ENCODE measurements at places on chromosomes 12 and 14.

DNA sequence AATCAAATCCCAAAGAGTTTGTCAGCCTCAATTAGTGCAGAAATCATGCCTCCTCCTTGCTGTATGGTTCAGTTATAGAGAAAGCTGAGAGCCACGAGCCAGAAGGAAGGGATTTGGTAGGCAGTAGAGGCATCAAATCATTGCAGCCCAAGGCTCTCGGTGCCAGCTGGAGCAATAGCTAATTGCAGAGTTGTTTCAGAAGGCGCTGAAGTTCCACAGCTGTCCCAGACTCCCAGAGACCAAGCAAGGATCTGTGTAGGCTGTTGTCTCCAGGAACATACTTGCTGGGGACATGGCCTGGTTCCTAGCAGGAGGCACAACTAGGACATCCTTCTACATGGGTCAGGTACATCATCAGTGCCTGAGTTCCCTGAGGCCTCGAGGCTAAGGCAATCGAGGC lies 80.4 kb upstream of the WSCD2 start:
- DNase-seq = no peak

- DNase-seq = no peak
Observed at GRCh38 chr14:99203080-99203479, 68.9 kb downstream of the BCL11B start.

- peak; percentile 59 for DNase-seq
Observed at GRCh38 chr14:65824285-65824977, 411.9 kb downstream of the FUT8 start.

- no peak for DNase-seq
Observed at GRCh38 chr12:127980585-127980984, 286.4 kb upstream of the TMEM132C start.

GRCh38 chr14:89027097-89027740 lies 202.8 kb downstream of the TTC8 start:
- DNase-seq = peak; percentile 42

- no peak for DNase-seq
Observed at GRCh38 chr12:62785941-62786559, 148.9 kb downstream of the PPM1H start.

DNA sequence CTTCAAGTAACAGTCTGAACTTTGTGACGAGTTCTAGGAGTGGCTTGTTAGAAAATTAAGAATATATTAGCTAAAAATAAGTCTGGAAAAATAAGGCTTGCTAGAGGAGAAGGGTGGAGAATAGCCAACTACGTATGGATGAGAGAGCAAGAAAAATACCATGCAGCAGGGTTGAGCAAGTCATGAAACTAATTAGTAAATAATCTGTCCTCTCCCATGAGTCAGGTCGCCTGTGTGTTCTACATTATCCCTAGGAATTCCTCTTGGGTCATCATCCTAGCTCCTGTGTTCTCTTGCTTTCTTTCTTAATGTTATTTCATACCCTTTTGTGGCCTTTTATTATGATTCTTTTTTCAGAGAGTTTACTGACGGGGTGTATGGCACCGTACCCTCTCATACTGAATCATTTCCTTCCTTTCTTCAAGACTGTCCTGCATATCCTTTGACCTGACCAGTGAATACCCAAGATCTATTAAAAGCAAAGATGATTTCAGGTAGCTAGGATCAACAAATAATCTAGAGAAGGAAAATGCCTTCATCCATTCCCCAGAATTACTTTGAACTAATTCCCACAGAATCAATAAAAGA lies 177.2 kb upstream of the NPAS3 start:
- DNase-seq = no peak

DNA sequence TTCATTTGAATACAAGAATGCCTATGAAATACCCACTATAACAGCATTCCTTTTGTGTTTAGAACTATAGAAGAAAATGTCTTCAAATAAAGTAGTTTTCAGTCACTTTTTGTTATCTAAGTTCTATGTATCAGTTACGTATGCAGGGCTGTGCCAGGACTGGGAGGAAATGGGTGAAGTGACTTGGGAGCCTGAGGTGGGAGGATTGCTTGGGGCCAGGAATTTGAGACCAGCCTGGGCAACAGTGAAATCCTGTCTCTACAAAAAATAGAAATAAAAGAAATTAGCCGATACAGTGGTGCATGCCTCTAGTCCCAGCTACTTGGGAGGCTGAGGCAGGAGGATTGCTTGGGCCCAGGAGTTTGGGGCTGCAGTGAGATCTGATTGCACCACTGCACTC lies 22.9 kb upstream of the MANSC4 start:
- DNase-seq = no peak

DNA sequence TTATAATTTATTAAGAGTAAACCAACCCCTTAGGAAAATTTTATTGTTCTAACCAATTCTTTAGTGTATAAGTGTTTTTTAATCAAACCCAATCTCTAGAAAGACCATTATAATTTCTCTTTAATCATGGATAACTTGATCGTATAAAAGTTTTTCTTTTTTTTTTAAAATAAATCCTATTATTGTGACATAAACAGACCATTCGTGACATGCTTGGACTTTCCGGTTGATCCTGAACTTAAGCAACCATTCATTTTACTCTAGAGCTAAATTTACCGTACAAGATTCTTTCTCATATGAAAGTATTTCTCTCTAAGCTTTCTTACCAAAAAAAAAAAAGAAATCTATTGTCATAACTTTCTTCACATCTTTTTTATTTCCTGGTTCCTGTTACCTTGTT lies 32.6 kb upstream of the SLC38A4 start:
- no peak for DNase-seq

DNA sequence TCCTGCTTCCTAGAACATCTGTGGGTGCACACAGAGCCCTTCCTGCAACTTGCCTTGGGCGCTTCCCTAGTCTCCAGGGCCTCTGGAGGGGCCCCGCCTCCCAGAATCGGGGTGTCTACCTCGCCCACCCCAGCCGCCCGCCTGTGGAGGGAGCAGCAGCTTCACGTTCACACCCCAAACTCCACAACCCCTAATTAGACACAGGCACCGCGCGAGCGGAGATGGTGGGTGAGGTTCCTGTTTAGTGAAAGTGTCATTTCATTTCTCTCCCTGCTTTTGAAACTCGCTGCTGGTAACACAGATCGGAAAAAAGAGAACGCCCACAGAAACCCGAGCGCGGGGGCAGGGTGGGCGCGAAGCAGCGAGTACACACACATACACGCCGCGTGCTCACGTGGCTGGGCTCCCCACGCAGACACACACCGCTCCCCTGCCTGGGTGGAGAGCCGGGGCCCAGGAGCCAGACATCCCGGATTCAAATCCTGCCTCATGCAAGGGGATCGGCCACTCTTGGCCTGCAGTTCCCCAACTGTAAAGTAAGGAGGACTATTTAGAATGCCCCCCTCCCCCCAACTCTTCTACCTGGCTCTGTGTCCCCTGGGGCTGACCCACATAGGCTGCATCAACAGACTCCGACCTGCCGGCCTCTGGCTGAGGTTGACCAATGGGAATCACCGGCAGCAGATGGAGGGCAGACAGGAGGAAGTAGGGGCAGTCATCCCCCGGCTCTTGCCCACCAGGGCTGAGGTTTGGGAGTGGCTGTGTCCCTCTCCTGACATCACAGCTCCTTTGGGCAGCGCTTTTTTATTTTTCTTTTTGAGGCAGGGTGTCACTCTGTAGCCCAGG lies 79.2 kb upstream of the NCOR2 start:
- DNase-seq = no peak

DNA sequence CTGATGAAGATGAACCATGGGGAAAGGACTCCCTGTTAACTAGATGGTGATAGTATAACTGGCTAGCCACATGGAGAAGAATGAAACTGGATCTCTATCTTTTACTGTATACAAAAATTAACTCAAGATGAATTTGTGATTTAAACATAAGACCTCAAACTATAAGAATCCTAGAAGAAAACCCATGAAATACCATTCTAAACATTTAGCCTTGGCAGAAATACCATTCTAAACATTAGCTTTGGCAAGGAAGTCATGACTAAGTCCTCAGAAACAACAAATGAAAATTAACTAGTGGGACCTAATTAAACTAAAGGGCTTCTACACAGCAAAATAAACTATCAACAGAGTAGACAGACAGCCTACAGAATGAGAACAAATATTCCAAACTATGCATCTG lies 28.4 kb upstream of the NOVA1 start:
- DNase-seq = no peak

- peak; percentile 63 for DNase-seq
Observed at GRCh38 chr14:102516531-102517391, 7.2 kb upstream of the ANKRD9 start.

GRCh38 chr14:23696701-23697239 lies 60.6 kb downstream of the DHRS2 start:
- no peak for DNase-seq

DNA sequence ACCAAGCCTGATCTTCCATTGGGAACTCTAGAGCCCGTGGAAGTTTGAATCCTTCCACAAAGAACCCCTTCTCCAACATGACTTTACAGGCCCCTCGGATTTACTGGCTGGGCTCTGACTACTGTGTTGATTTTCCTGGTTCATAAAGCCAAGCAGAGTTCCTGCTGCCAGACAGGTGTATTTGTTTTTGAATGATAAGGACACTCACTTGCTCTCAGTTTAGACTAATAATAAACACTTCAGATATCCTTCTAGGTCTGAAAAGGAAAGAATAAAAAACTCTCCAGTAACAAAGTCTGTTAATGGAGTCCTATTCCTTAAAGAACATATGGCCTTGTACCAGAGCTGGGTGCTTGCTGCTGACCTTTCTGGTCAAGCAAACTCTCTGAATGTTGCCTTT lies 31.0 kb downstream of the SIX1 start:
- DNase-seq = no peak

GRCh38 chr12:103197725-103198388 lies 240.4 kb downstream of the ASCL1 start:
- no peak for DNase-seq

DNA sequence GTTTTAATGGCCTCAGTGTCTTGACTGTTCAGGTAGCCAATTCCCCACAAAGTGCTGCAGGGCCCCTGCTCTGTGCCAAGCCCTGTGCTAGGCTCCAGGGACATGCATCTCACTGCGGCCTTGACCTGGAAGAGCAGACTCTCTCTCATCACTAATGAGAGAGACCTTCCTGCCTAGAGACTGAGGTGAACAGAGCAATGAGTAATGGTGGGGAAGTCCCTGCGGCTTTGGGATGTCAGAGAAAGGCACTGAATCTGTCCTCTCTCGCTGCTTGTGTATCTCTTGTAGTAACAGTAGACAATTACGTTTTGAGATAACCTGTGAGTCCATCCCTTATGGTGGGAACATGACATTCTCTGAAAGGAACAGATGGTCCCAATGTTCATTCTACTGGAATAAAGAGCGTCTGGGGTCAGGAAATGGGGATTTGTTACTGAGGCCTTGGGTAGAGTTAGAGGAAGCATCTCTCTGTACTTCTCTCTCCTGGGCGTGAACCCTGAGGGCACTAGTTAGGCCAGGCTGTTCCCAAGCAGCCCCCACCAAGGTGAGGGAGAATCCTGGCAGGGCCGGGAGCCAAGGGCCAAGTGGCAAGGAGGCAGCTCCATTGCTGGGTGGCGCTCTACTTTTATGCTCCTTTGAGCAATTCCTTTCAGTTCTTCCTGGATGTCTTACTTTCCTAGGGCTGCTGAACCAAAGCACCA lies 13.5 kb downstream of the NFATC4 start:
- DNase-seq = no peak

DNA sequence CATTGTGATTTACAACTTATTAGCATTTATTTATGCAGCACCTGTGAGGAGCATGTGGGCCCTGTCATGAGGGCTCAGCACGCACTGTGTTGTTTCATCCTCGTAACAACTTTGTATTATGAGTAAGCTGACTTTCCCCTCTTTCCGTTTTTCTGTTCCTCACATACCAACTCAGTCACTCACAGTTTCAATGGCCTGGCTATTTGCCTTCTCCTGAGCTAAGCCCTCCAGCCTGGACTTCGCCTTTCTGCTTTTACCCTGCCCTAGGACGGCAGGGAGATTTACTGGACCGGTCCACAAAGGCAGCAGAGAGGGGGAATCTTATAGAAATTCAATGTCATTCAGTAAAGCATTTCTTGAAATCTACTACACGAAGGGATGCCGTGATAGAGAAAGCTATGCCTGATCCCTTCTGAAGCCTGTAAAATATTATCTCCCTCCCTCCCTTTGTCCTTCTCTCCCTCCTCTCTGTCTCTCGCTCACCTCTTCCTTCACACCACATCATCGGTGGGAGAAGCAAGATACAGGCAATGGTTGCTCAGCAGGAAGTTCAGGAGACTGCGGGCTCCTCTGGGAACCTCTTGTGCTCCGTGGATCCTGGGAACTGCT lies 219.2 kb upstream of the TBX3 start:
- no peak for DNase-seq

- no peak for DNase-seq
Observed at GRCh38 chr12:66043035-66043434, 87.5 kb downstream of the LLPH start.

DNA sequence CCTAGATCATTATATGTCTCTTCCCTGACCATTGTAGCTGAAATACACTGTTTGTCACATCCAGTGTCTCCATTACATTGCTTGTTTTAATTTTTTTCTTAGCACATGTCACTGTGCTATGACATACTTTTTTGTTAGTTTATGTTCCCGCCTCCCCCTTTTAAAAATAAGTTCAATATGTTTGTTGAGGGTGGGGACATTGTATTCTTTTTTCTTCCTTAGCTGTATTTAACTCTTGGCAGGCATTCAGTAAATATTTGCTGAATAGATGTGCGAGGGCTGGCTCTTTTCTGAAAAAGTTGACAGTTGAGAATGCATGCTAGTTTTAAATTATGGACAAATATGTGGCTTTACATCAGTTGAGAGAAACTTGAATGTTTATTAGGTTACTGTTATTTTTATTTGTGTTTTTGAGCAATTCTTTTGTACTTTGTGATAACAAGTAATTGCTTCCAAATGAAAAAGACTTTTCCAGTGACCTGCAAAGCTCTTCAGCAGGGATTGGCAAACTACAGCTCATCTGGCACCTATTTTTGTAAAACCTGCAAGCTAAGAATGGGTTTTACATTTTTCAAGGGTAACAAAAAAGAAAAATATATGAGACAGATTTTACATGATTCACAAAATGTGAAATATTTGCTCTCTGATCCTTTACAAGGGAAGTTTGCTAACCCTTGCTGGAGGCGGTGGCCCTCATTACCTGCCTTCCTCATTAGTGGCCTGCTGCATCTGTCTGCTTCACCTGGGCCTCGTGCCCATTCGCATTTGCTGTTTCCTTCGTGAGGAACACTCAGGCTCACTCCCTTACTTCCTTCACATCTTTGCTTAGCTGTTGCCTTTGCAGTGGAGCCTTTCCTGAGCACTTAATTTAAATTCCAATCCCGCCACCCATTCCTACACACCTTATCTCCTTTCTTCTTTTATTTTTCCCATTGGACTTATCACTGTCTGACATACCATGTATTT lies 229.4 kb downstream of the ERC1 start:
- DNase-seq = no peak

Measured in hematopoietic multipotent progenitor cell treated with erythropoietin and hydrocortisone succinate and interleukin-3 and kit ligand, for 17 days (in vitro differentiated cells).